ENCODE measurements at places on chromosomes 16 and 17.

DNA sequence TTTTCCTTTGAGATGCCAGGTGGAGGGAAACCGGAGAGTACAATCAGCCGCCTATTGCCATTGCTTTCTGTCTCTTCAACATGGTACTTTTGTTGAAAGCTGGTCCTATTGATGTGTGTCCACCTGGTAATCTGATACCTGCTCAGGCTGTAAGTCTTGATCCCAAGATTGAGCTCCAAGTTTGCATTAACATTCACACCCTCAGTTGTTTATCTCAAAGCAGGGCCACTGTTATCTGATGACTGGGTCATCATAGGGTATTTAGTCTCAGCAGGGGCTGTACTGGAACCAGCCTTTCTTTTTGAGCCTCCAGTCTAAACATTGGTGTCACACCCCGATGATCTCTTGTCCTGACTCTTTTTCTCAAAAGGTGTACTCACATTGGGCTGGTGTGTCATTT is 370.3 kb upstream of the TOM1L1 start:
- no peaks in the 10 kb centered on the region for H3K36me3 ChIP-seq
- no peak overlapping the region for H3K4me3 ChIP-seq
- H3K27me3 ChIP-seq = no peaks in the 10 kb centered on the region
- H3K4me1 ChIP-seq = no peaks in the 10 kb centered on the region
- DNase-seq = no peak

- peak overlapping the region; percentile 46 for H3K27ac ChIP-seq
- peaks cover 62% of the 10 kb centered on the region for H3K36me3 ChIP-seq
- H3K4me3 ChIP-seq = peak overlapping the region; percentile 16
- H3K4me1 ChIP-seq = peaks cover 21% of the 10 kb centered on the region
Measured at GRCh38 chr17:80891397-80892018, 100.1 kb upstream of the CHMP6 start.

- H3K4me3 ChIP-seq = no peak overlapping the region
- no peak for DNase-seq
- peaks cover 19% of the 10 kb centered on the region for H3K36me3 ChIP-seq
- H3K4me1 ChIP-seq = peaks cover 14% of the 10 kb centered on the region
Measured at GRCh38 chr17:64064331-64064730, 43.9 kb upstream of the ICAM2 start.

GRCh38 chr17:43640491-43641252 is 21.1 kb downstream of the MEOX1 start:
- no peak overlapping the region for H3K4me3 ChIP-seq
- H3K4me1 ChIP-seq = peaks cover 1% of the 10 kb centered on the region
- no peak for DNase-seq
- H3K36me3 ChIP-seq = no peaks in the 10 kb centered on the region

DNA sequence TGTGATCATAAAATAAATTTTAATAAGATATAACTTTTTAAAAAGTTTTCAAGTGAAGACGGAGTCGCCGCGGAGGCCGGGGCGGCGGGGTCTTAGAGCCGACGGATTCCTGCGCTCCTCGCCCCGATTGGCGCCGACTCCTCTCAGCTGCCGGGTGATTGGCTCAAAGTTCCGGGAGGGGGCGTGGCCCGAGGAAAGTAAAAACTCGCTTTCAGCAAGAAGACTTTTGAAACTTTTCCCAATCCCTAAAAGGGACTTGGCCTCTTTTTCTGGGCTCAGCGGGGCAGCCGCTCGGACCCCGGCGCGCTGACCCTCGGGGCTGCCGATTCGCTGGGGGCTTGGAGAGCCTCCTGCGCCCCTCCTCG is at the start of gene FOXC2:
FOXC2 (plus strand) TSS at position 229 of the 365 bp plus-strand sequence. CDS start 507 bp downstream, outside the sequence.
- no peak within 1 kb of the TSS for H3K27ac ChIP-seq
- DNase-seq = no peak
- H3K36me3 ChIP-seq = no peaks in the 10 kb centered on the region
- H3K27me3 ChIP-seq = peaks cover 51% of the 10 kb centered on the region
- peak within 1 kb of the TSS; percentile 35 for H3K4me3 ChIP-seq

DNA sequence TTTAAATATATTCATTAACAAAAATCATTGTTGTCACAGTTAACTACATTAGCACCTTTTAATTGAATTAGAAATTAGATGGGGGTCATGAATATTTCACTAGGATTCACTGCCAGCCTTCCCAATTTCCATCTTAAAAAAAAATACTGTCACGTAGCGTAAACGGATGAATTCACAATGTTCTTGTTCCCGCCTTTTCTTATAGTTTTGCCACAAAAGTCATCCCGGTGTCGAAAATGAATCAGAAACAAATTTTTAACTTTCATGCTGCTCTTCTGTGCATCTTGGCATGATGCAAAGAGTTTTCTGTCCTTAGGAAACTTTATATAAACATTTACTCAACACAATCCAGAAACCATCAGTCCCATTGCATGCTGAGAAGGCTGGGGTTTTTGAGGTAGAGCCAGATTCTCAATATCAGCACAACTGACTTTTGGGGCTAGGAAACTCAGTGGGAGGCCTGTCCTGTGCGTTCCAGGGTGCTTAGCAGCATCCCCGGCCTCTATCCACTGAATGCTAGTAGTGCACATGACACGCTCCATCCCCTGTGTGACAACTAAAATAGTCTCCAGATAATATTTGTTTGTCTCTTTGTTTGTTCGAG is 252.9 kb upstream of the XYLT1 start:
- H3K36me3 ChIP-seq = no peaks in the 10 kb centered on the region
- no peak for DNase-seq
- no peaks in the 10 kb centered on the region for H3K4me1 ChIP-seq
- H3K27me3 ChIP-seq = peaks cover 8% of the 10 kb centered on the region

DNA sequence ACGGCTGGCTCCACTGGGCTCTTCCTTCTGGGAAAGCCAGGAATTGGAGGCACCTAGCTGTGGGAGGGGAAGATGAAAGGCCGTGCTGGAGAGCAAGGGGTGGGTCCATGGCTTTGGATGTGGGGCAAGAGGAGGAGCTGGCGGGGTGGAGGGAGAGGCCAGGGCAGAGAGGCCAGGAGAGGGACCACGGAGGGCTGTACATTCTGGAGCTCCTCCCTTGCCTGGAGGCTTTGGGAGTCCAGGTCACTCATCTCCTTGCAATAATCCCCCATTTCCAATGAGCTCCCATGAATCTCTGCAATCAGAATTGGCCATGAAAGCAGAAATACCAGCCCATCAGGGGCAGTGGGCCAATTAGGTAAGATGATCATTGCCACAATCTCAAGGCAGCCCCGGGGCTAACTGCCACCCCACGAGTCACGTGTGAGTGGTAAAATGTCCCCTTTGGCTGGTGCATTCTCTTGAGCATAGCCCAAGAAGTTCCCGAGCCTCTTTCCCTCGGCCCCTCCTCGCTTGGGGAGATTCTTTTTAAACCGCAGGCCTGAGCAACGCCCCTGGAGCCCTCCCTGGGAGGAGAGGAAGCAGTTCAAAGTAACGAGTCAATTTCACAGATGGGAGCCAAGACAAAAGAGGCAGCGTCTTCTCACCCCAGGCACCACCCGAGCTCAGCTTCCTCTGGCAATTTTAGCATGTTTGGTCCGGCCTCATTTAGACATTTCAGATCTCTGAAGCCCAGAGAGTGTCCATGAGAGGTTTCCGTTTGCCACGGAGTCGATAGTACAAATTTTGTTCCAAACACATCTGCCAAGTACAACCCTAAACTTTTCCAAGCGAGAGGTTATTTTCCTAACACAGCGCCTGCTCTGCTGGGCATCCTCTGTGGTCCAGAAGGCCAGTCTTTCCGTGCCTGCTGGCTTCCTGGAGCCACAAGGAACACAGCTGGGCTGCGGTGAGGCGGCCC is 13.4 kb downstream of the RTN4RL1 start:
- H3K36me3 ChIP-seq = no peaks in the 10 kb centered on the region
- no peak for DNase-seq
- H3K27me3 ChIP-seq = peaks cover 30% of the 10 kb centered on the region
- no peak overlapping the region for H3K4me3 ChIP-seq

- peak overlapping the region; percentile 67 for H3K4me3 ChIP-seq
- H3K27me3 ChIP-seq = peaks cover 16% of the 10 kb centered on the region
- H3K4me1 ChIP-seq = peaks cover 24% of the 10 kb centered on the region
- H3K27ac ChIP-seq = peak overlapping the region; percentile 22
- no peaks in the 10 kb centered on the region for H3K36me3 ChIP-seq
- DNase-seq = peak; percentile 53
Measured at GRCh38 chr17:81735264-81736102, 23.4 kb downstream of the SLC25A10 start.

DNA sequence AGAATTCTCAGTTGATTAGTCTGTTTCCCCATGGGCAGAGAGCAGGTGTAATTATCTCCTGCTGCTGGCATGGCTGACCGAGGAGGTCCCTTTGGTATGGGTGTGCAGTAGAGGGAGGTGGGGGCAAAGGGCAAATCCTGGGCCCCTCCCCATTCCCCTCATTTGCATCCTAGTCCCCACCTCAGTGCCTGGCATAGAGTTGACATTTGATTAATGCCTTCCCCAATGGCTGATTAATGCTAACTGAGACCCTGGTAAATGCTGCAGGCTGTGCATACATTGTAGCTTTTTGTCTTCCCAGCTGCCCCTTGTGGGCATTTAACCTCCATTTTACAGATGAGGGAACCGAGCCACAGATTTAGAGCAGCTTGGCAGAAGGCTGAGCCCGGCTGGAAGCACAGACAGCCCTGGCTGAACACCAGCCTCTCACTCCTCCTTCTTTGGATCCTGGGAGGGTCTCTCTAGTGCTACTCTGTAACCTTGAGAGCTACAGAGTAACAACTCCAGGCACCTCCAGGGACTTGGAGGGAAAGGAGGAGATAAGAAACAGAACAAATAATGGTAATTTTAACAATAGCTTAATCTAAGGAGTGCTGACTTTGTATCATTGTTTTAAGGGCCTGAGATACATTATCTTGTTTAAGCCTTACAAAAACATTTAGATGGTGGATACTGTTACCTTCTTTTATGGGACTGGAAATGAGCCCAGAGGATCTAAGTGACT is 5.1 kb downstream of the PLCG2 start:
- no peak for DNase-seq
- peak overlapping the region; percentile 77 for H3K4me3 ChIP-seq
- H3K36me3 ChIP-seq = peaks cover 72% of the 10 kb centered on the region

DNA sequence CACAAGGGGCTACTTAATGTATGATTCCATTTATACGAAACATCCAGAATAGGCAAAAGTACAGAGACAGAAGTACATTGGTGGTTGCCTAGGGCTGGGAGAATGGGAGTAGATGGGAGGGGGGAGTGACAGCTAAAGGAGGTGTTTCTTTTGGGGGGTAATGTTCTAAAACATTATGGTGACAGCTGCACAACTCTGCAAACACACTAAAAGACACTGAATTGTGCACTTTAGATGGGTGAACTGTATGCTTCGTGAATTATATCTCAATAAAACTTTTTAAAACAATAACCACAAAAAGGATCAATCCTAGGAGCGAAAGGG is 661 bp downstream of the LYRM9 start:
- H3K27ac ChIP-seq = peak overlapping the region; percentile 50
- no peaks in the 10 kb centered on the region for H3K27me3 ChIP-seq
- H3K4me1 ChIP-seq = peaks cover 17% of the 10 kb centered on the region
- no peak for DNase-seq
- H3K4me3 ChIP-seq = peak overlapping the region; percentile 84

GRCh38 chr17:76307299-76307965 is 644 bp downstream of the QRICH2 start:
- no peaks in the 10 kb centered on the region for H3K27me3 ChIP-seq
- DNase-seq = no peak
- no peak overlapping the region for H3K27ac ChIP-seq
- H3K4me3 ChIP-seq = no peak overlapping the region

- no peak for DNase-seq
- H3K27me3 ChIP-seq = no peaks in the 10 kb centered on the region
- peak overlapping the region; percentile 69 for H3K27ac ChIP-seq
- peaks cover 16% of the 10 kb centered on the region for H3K4me1 ChIP-seq
Measured at GRCh38 chr16:8850279-8850885, 18.4 kb downstream of the CARHSP1 start.

- DNase-seq = no peak
- H3K27ac ChIP-seq = peak overlapping the region; percentile 99
- peaks cover 13% of the 10 kb centered on the region for H3K36me3 ChIP-seq
- H3K4me1 ChIP-seq = peaks cover 82% of the 10 kb centered on the region
- peak overlapping the region; percentile 99 for H3K4me3 ChIP-seq
Measured at GRCh38 chr17:45409659-45410076, 23.0 kb downstream of the ARHGAP27 start.

GRCh38 chr16:23025692-23026307 is 123.5 kb downstream of the USP31 start:
- H3K27me3 ChIP-seq = peaks cover 22% of the 10 kb centered on the region
- DNase-seq = no peak
- H3K4me1 ChIP-seq = no peaks in the 10 kb centered on the region

- H3K27me3 ChIP-seq = no peaks in the 10 kb centered on the region
- H3K4me1 ChIP-seq = peaks cover 30% of the 10 kb centered on the region
- no peak overlapping the region for H3K27ac ChIP-seq
- peak overlapping the region; percentile 78 for H3K4me3 ChIP-seq
- no peak for DNase-seq
Measured at GRCh38 chr16:427250-427649, 1.8 kb downstream of the RAB11FIP3 start.

- DNase-seq = no peak
- no peaks in the 10 kb centered on the region for H3K36me3 ChIP-seq
- no peak overlapping the region for H3K27ac ChIP-seq
- H3K4me3 ChIP-seq = no peak overlapping the region
- peaks cover 16% of the 10 kb centered on the region for H3K27me3 ChIP-seq
Measured at GRCh38 chr16:25366078-25366477, 108.4 kb upstream of the ZKSCAN2 start.

DNA sequence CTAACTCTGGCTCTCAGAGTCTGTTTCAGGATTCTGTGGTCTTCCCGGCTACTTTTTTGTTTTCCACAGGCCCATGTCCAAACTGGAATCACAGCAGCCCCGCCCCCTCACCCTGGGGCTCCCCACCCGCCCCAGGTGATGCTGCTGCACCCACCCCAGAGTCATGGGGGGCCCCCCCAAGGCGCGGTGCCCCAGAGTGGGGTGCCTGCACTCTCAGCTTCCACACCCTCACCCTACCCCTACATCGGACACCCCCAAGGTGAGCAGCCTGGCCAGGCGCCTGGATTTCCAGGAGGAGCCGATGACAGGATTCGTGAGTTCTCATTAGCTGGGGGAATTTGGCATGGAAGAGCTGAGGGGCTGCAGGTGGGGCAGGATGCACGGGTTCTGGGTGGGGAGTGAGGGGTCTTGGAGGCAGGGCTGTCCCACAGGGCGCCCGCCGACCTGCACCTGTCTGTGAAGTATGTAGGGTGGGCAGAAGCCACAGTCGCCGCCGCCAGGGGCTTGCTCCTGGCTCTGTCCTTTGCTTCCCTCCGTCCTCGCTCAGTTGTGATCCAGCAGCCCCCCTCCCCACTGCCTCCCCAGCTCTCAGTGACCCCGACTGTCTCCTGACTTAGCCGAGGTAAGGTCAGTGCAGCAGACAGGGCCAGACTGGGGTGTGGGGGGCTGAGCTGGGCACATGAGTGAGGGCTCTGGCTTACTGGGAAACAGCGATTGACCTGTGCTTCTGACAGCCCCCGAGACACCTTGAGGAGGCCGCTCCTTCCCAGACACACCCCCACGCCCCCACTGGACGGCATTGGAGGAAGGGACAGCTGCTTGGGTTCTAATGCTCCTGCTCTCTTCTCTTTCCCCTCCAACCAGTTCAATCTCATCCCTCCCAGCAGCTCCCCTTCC is 10.0 kb downstream of the TUFM start:
- H3K27ac ChIP-seq = peak overlapping the region; percentile 24
- DNase-seq = no peak
- H3K27me3 ChIP-seq = no peaks in the 10 kb centered on the region
- H3K4me3 ChIP-seq = no peak overlapping the region
- peaks cover 80% of the 10 kb centered on the region for H3K36me3 ChIP-seq
- peaks cover 7% of the 10 kb centered on the region for H3K4me1 ChIP-seq
